ENCODE measurements at places on chromosomes 3 and 15.

- DNase-seq = no peak
These were observed 103.8 kb upstream of the MME start for GRCh38 chr3:154976072-154976983.

- no peak for DNase-seq
These were observed 33.2 kb downstream of the TRIM69 start for GRCh38 chr15:44769521-44769920.

DNA sequence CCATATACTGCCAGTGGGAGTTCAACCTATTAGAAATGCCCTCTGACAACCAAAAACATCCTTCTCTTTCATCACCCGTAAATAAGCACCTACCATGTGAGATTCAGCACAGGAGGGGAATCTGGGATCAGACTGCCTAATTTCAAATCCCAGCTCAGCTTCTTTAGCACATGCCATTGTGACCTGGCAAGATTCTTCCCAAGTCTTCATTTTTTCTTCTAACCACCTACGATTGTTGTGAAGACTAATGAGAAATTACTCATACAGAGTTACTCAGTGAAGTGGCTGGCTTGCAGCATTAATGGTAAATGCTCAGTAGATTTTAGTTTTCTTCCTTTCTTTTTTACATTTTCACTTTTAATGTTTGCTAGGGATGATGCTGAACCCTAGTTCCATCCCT, 176.7 kb downstream of the PDZRN3 start:
- DNase-seq = no peak

GRCh38 chr15:88400084-88400483, 67.1 kb downstream of the MRPL46 start:
- no peak for DNase-seq

- no peak for DNase-seq
These were observed 37.1 kb upstream of the HES1 start for GRCh38 chr3:194098843-194099183.

DNA sequence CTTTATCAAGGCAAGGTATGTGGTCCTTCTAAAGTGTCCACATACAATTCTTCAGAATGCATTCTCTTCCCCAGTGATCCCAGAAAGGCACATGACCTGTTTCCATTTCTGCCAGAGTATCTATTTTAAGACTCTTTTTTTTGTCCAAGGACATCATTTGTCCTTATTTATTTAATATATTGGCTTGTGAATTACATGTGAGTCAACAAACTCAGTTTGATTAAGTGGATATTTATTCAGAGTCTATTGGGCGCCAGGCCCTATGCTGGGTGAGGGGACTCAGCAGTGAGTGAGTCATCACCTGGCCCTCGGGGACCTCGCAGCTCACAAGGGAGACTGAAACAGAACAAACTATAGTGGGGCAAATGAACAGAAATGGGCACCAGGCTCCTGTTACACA, 136.8 kb downstream of the SNRK start:
- DNase-seq = no peak

- no peak for DNase-seq
These were observed 46.5 kb upstream of the PDE8A start for GRCh38 chr15:84934942-84935729.

GRCh38 chr15:63668601-63669000, 71.4 kb downstream of the FBXL22 start:
- DNase-seq = no peak

DNA sequence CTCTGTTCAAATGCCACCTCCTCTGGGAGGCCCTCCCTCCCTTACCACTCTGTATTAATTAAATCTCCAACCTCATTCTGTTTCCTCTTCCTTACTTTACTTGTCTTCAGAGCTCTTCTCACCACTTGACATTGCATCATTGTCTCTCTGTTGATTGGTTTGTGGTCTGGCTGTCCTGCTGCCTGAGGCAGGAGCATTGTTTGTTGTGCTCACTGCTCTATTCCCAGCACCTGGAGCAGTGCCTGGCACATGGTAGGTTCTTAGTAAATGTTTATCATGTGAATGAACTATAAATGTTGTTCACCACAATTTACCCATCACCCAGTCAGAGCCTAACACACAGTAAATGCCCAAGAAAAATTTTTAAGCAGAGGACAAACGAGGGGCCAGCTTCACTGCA, 6.7 kb upstream of the BFSP2 start:
- no peak for DNase-seq

DNA sequence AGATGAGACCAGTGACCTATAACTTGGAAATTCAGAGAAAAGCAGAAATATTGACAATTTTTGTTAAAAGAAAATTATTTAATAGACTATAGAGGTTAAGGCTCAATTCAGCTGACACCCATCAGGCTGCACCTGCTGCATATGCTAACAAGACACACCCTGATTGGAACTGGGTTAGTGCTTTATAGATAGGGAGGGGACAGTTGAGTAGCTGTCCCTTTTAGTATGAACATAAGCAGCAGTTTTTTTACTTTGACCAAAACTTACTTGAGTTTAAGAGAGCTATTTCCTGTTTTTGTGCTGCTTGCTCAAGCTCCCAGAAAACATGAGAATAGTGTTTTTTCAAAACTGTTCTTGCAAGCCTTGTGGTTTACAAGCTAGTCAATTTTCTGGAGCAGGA, 292.6 kb downstream of the LRRC3B start:
- no peak for DNase-seq

Measured in A549 (cell line).